Keratinocyte (primary cell): ENCODE measurements at places on chromosomes 1 and 21. TPM values are rescaled to one million over a fixed set of nuclear protein-coding genes. Genes with fewer than 3 reads are reported as not detected.

OLFML3 gene
- polyA plus RNA-seq = 2.3 to 4.4 TPM (median 2.8 TPM) in 3 replicates

DNA sequence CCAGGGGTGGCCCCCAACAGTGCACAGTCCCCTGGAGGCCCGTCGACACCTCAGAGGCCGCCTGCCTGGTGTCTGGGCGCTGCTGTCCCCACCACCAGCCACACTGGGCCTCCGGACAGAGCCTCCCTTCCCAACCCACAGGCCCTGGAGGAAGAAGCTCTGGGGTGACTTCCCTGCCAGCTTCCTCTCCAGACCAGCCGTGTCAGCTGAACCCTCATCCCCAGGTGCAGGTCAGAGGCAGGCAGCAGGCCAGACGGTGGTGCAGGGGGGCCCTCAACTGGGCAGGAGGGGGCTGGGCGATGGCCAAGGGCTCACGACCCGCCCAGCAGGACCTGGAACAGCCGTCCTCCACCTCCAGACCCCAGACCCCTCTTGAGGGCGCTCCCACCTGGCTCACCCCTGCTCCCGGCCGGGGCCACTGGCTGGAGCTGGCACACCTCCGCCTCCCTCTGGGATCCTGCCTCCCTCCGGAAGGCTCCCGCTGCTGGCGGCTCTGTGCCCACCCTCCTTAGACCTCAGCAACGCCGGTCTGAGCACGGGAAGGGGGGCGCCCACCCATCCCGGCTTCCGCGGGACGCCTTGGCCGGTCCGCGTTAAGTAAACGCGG, 520 bp downstream of the TNFRSF18 start:
- no peak for DNase-seq

DDX20 gene
- 9.6 to 14.8 TPM (median 11.6 TPM) in 3 replicates for polyA plus RNA-seq

DNA sequence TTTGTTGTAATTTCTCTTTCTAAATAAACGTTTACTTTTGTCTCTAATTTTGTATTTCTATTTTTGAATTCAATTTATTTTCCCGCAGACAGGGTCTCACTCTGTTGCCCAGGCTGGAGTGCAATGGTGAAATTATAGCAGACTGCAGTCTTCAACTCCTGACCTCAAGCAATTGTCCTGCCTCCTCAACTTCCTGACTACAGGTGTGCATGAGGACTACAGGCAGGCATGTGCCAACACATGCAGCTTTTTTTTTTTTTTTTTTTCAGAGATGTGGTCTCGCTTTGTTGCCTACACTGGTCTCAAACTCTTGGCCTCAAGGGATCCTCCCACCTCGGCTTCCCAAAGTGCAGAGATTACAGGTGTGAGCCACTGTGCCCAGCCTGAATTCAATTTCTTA, 36.7 kb upstream of the IL20 start:
- DNase-seq = no peak

MIS18A gene
- 6.6 to 12.1 TPM (median 11.8 TPM) in 3 replicates for polyA plus RNA-seq

DHX9 gene
- polyA plus RNA-seq = 131 to 199 TPM (median 154 TPM) in 3 replicates

DNA sequence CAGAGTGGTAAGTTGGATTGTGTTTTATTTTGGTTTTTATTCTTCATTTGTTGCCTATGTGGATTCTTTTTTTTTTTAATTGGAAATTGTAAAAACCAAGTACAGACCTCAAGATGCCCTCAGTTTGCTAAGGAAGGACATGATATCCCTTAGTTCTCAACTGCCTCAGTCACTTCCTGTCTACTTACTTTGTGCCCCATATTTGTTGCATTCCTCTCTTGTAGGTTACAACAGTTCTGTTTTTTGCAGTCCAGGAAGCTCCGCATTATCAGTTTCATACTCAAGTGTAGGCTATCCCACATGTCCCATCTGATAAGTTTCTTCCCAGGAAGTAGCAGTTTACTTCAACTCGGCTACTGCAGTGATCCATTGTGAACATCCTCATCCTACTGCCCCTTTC, 82.0 kb downstream of the RPAP2 start:
- DNase-seq = no peak

DNA sequence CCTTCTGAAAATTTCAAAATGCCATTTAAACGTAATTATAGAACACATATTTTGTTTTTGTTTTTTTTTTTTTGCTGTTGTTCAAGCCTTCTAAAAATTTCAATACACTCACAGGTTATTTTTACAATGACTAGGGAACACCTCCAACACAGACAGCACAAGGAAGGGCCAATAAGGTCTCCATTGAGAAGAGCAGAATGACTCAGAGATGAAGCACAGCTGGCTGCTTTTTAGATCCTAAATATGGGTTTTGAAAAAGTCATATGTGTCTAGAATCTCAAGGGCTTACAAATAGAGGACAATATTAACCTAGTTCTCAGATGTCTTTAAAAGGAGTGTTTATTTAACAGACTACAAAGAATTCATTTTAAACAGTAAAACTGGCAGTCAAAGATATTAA, 104.6 kb downstream of the NEGR1 start:
- DNase-seq = no peak

RSRP1 gene
- 23.4 to 71.2 TPM (median 47.6 TPM) in 3 replicates for polyA plus RNA-seq

COL6A2 gene
- 0.03 to 0.41 TPM (median 0.12 TPM) in 3 replicates for polyA plus RNA-seq

FLVCR1 gene
- 3.3 to 6.4 TPM (median 4.0 TPM) in 3 replicates for polyA plus RNA-seq

ABCB10 gene
- 8.8 to 14.3 TPM (median 10.8 TPM) in 3 replicates for polyA plus RNA-seq

DNA sequence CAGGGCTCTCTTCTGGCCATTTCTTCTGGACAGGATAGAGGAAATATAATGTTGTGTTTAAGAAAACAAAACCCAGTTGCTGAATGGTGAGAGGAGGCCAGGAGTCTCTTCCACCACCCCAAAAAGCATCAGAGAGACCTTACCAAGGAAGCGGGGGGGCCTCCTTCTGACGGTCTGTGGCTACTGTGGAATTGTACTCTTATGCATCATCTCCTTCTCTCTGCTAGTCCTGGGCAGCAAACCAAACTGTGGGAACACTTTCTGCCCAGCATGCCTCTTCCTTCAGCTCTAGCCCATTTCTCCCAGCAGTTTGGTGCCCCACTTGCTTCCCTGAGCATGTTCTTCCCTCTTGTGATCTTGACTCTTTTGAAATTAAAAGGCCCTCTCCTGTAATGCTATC, 157.7 kb downstream of the HHIPL2 start:
- DNase-seq = no peak

DPT gene
- polyA plus RNA-seq = not detected in 3 replicates

GRCh38 chr1:173241528-173242347, 34.6 kb upstream of the TNFSF4 start:
- no peak for DNase-seq
